ENCODE measurements at places on chromosomes 2 and 18.

DNA sequence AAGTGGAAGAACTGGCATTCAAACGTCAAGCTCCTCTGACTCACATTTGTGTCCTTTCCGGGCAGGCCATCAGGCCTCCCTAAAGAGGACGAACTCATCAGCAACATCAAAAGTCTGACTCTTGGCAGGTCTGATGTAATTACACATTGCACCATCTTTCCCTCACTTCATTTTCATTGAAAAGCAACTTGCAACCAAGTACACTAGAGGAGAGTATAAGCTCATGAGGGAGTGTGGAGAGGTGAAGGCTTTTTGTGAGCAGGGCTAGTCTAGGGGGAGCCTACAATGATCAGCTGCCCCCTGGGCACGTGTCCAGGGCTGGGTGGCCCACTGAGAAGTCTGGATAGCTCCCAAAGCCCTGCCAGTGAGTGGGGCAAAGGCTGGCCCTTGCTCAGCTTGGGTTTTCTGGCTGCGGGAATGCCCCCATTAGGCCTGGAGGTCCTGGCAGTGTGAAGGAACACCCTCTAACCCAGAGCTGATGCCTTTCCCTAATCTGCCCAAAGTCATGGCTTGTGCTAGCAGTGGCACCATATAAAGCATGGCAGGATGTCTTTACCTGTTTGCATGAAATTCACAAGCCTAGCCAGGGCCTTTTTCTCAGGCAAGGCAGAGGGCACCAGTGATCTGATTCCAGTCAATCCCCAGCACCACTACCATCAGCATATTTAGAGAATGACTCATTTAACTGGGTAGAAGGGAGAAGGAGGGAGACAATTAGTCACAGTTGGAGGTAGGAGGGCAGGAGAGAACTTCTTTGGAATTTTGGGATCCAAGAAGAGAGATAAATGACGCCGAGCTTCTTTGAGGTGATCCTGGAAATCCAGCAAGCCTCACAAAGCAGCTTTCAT lies 8.5 kb upstream of the DAW1 start:
- no peak for DNase-seq

DNA sequence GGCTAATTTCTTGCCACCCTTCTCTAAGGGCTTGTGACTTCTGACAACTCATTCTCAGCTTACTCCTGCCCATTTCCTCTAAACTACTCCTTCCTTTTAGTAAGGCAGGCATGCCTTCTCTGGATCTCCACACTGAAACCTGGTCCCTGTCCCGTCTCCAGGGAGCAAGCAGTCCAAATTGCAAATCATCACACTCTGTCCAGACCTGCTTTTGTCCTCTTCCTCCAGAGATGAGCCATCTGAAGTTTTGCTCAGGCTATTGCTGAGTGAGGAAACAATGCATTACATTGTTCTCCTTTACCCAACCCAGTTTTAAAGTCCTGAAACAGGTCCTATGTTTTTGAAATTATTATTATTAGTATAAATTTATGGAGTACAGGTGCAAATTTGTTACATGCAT lies 57.3 kb downstream of the ARHGAP25 start:
- DNase-seq = no peak

- no peak for DNase-seq
Observed at GRCh38 chr2:160701822-160702221, 208.2 kb upstream of the RBMS1 start.

- DNase-seq = no peak
Observed at GRCh38 chr18:70293166-70293565, 4.3 kb downstream of the SOCS6 start.

DNA sequence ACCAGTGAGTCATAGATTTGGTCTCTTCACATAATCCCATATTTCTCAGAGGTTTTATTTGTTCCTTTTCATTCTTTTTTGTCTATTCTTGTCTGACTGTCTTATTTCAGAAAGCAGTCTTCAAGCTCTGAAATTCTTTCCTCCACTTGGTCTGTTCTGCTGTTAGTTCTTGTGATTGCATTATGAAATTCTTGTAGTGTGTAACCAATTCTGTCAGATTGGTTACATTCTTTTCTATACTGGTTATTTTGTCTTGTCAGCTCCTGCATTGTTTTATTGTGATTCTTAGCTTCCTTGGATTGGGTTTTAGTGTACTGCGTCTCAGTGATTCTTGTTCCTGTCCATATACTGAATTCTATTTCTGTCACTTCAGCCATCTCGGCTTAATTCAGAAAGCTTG lies 18.6 kb downstream of the EHBP1 start:
- no peak for DNase-seq

DNA sequence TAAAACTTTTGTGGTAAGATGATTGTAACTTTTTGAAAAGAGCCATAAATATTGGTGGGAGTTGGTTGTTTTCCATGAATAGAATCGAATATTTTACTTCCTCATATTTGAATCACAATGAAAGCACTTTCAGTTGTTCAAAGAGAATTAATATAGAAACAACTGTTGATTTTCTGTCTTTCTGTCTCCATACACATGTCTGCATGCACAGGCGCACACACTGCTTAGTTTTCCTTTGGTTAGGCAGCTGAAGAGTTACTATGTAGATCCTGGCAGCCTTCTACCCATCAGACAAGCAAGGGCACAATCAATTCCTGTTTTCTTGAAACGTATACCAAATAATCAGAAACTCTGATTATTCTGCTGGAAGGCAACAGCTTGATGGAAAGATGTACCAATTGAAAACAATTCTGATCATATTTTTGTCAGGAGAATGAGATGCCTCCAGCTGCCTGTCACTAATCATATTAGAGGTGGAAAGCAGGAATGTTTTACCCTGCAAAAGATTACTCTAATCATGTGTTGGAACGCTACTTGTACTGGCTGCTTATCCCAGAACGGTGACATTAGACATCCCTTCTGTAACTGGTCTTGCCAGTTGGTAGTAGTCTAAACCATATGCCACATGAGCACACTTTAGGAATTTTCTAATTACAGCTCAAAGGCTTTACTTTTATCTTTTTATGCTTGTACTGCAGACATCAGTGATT lies 24.0 kb downstream of the SPATS2L start:
- DNase-seq = no peak

DNA sequence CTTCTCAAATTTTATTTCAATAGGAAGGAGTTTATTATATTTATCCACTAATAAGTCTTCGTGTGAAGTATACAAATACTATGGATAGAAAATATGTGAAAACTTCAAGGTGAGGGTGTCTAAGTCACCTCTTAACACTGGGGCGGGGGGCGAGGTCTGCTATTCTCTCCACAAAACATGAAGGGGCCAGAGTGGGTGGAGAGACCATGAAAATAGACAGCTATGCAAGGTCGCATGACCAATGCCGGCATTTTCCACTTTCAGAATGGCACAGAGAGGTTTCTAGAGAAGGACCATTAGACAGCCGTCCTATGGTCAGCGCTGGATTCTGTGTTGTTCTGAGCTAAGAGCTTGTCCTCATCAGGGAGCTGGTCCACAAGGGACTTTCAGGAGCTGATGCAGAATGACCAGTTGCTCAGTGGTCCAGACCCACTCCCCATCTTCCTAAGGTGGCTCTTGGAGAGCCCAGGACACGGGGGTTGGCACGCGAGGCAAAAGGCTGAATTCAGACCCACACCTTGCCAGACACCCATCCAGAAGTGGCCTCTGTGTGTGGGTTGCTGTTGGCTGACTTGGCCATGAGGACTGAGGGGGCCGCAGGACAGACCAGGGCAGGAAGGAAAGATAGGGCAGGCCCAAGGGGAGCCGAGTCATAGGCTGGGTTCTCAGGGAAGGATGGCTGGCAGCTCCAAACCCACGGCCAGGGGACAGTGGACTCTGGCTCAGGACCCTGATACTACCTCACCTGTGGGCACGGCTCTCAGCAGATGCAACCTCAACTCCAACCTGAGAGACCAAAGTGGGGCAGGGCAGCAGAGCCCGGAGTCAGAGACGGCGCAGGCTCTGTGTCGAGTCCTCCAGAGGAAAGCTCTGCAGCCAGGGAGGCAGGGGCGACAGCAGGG lies 69.8 kb downstream of the NDUFA10 start:
- DNase-seq = no peak

- no peak for DNase-seq
Observed at GRCh38 chr2:129710670-129711495, 268.6 kb upstream of the RAB6C start.

All from stimulated activated CD4-positive, alpha-beta T cell treated with anti-CD3 and anti-CD28 coated beads, Interleukin-12 subunit alpha, Interleukin-12 subunit beta, amount 100 ng/mL, for 48 hours (primary cell).